ENCODE measurements at places on chromosomes 3 and 15.
A peak's percentile ranks its signal among the peaks of the same experiment; 100 is the strongest.

DNA sequence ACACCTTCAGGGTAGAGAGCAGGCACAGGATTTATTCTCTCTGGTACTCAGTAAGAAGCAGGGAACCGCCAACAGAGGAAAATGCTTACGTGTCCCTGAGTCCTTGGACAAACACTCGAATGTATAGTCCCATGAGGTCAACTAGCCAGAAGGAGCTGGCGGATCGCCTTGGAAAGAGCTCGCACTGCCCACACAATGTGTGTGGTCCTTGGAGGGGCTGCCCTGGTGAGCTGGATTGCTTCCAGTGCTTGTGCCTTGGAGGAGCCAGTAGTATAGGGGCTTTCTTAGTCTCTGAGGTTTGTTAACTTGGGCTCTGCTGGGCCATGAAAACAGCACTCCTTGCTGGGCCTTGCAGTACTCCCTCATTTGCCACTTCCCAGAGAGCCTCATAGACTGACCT lies 40.7 kb upstream of the VILL start:
- DNase-seq = no peak

DNA sequence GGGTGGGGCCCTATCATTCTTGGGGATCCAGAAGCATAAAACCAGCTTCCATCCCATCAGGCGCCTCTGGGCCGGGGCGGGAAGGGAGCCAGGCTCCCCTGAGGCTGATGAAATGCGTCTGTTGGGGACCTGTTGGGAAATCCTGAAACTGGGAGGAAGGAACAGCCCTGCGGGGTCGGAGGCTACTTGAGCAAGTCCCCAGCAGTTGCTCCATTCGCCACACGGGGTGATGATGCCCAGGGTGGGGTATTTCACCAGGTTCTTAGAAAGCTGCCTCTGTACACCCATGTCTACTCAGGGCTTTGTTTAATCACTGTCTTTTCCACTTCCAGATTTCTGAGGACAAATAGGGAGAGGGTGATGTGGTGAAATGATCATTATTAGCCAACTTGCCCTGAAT lies 25.4 kb upstream of the TSEN2 start:
- no peak for DNase-seq

DNA sequence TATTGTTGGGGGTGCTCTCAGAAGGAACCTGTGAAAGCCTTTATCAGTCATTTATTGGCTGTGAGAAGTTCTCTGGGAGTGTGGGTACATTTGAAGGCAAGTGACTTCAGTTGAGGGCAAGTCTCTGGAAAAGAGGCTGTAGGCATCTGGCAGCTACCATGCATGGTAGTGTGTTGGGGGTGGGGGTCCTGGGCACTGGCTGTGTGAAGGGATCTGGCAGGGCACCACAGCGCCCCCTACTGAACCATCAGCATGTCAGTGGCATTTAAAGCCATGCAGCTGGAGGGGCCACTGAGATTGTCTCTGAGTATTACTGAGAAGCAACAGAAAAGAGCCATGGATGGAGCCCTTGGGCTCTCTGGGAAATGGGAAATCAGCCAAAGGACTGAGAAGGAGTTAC lies 30.6 kb downstream of the CRTAP start:
- DNase-seq = peak; percentile 36

DNA sequence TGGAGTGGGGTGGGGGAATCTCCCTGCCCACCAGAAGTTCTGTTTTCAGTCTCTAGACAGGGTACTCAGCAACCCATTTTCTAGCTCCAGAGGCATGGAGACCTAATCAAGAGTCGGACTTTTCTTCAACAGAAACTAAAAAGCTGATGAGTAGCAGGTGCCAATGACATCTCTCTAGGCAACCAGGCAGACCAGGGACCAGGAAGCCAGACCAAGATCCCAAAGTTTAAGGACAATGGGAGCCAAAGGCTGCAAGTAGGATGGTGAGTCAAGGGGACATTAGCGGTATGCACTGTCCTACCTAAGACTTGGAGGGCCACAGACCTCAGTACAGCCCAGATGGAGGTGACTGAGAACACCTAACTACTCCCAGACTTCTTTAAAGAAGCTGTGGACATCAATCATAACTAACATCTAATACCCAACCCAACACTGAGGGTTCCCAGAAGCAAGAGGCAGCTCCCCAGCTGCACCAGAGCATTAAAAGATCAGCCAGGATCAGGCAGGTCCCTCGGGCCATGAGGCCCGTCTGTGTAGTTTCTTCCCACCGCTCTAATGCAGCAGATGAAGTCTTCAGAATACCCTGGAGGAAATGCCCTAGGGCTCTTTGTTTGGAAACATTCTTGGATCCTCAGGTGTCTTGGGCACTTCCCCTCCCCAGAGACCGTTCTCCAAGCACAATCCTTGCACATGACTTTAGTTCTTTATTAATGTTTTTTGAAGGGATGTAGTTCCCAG lies 979 bp downstream of the CCDC71 start:
- DNase-seq = no peak

DNA sequence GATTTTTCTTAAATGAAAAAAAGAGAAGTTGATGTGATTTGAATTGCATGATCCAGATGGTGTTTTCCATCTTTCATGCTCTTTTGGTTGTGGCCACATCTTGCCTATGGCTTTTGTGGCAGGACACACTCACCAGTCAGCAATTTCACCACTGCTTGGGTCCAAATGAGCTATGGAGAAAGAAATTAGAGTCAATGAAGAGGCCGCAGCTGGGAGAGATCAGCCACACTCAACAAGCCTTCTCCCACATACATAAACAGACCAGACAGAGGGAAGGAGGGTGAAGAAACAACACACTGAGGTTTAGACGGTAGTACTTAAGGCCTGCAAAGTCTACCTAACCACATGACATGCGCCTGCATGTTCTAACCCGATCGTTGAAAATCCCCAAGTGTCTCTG lies 110.7 kb upstream of the CDIN1 start:
- DNase-seq = no peak

GRCh38 chr15:67010898-67011616 lies 54.3 kb upstream of the SMAD3 start:
- DNase-seq = no peak

- no peak for DNase-seq
Observed at GRCh38 chr3:193711166-193711485, 118.1 kb downstream of the OPA1 start.

- DNase-seq = no peak
Observed at GRCh38 chr15:43093026-43093425, 12.8 kb downstream of the UBR1 start.

- no peak for DNase-seq
Observed at GRCh38 chr3:167732313-167733065, 2.2 kb downstream of the PDCD10 start.

DNA sequence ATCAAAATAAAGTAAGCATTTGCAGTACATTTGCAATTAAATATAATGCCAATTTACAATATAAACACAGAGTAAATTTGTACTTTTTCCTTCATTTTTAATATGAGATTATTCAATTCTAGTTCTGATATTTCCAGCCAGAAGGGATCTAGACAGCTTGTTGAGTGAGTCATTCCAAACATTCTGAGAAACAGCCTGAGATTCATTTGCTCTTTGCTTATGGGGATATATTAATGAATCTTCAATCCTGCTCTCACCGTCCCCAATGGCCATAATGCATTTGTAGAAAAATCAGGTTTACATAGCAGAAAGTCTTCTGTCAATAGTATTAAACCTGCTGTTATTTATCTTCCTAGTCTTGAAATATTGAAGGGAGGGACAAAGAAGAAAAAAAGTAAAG lies 554.2 kb downstream of the TUSC7 start:
- no peak for DNase-seq

- DNase-seq = no peak
Observed at GRCh38 chr15:79032656-79033055, 57.9 kb downstream of the RASGRF1 start.

DNA sequence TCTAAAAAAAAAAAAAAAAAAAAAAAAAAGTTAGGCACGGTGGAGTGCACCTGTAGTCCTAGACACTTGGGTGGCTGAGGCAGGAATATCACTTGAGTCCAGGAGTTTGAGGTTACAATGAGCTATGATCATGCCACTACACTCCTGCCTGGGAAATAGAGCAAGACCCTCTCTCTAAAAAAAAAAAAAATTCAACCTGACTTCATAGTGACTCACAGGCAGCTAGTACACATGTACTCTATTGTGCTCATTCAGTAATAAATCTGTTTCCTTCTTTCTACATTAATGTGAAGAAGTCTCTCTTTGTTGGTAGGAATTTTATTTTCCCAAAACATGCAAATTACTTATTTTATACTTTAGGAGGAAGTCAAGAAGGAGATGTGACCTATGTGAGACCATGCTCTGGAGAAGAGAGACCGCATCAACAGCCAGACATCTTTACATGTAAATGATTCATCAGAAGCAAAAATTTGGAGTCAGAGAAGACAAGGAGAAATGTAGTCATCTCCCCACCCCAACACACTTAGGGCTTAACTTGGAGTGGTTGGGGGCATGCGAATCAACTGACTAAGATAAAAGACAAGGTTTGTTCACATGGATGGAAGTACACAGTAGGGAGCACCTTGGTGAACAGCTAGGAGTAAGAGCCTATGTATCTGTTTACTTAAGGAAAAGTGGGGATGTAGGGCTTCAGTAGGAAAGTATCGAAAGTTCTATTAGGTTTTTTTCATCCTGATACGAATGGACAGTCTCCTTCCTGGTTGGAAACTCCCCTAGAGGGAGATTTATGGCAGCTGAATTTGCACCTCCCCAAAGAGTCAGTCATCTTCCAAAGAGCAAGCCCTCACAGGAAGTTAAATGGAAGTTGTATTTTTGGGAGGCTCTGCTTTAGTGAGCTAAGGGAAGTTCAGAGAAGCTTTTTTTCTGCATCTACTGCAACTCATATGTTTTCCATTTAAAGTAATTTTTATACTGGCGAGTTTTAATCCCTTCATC lies 23.0 kb upstream of the NMD3 start:
- no peak for DNase-seq

- peak; percentile 87 for DNase-seq
Observed at GRCh38 chr3:42831321-42831713, 22.1 kb downstream of the ACKR2 start.

DNA sequence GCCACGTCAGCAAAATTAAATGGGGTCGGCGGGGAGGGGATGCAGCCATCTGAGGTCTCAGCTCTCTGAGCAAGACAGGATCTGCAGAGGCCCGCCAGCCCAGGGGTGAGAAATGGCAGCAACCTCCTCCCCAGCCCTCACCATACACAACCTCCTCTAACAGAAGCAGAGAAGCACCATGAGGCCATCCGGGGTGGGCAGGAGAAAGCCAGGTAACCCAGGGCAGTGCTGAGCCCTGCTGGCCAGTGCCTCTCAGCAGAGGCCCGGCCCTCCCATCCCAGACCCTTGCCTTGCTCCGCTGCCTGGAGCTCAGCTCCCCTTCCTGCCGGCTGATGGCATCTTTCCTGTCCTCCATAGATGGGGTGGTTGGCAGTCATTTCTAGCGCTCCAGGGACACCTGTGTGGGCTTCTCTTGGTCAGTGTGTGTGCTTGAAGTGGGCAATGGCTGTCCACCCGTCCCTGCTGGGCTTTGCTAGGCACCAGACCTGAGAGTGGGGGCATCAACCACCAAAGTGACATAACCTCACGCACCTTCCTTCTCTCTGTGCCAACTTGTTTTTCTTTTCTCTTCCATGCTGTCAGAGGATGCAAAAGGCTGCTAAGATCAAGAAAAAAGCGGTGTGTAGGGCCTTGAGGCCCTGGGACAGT lies 175.8 kb downstream of the NSMCE3 start:
- DNase-seq = no peak

- peak; percentile 69 for DNase-seq
Observed at GRCh38 chr3:53709860-53710674, 136.2 kb downstream of the CHDH start.

DNA sequence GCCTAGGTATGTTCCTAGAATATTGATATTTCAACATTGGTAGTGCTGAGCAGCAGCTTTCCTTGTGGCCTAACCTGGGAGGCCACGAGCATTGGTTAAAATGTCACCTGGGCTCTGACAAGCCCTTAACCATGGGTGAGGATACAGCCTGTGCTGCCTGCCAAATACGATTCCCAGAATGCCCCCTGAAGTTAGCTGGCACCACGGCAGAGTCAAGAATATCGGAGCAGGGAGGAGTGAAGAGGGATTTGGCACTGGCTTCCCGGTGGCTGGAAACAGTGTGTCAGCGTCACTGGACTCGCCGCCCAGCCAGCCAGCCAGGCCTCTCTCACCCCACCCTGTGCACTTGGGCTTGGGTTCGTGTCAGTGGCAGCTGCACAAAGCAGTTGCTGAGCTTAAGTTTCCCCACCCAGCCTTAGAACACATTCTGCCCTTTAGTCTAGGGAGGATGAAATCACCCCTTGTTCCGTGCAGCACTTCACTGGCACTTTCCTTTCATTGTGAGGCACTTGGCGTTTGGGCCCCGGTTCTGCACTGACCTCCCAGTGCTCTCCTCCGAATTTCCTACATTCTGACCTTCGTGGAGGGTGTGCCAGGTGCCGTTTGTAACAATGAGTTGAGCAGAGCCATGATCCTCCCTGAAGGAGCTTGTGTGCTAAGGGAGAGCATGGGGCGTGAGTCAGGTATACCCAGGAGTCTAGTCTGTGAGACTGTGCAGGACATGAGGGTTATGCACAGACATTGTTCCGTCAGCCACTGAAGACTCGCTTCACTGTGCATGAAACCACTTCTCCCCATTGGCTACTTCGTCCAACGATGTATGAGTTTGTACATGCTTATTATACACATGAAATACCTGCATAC lies 152.8 kb upstream of the BHLHE40 start:
- no peak for DNase-seq

GRCh38 chr15:81394603-81395002 lies 20.6 kb upstream of the TMC3 start:
- DNase-seq = no peak

GRCh38 chr15:31297575-31298456 lies 28.8 kb upstream of the KLF13 start:
- no peak for DNase-seq

- no peak for DNase-seq
Observed at GRCh38 chr3:124786511-124787241, 56.4 kb downstream of the UMPS start.

DNA sequence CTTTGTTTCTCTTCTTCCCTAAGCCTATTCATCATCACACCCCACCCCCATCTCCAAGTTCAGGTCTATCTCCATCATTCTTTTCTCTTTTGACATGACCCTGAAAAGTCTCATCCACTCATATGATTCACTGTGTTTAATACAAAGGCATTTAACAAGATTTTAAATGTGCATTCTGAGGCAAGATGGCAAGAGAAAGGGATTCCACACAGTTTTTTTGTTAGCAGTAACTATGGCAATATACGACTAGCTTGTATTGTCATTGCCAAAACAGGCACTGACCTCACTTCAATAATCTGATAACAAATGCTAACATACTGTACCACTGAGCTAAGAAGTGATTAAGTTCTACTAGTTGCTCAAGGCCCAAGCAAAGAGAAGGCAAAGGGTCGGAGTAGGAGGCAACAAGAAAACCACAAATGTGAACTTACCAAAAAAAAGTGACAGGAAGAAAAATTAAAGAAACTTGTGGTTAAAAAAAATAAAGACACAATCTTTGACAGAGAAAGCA lies 53.2 kb downstream of the FBN1 start:
- no peak for DNase-seq

Data from activated naive CD8-positive, alpha-beta T cell treated with anti-CD3 and anti-CD28 coated beads, Interleukin-2, amount 50 U/mL, for 24 hours (primary cell).